Fibroblast of mammary gland (primary cell): ENCODE measurements at places on chromosomes 6 and 20.

GRCh38 chr6:89267918-89268317 lies 47.2 kb downstream of the GABRR2 start:
- DNase-seq: no peak

DNA sequence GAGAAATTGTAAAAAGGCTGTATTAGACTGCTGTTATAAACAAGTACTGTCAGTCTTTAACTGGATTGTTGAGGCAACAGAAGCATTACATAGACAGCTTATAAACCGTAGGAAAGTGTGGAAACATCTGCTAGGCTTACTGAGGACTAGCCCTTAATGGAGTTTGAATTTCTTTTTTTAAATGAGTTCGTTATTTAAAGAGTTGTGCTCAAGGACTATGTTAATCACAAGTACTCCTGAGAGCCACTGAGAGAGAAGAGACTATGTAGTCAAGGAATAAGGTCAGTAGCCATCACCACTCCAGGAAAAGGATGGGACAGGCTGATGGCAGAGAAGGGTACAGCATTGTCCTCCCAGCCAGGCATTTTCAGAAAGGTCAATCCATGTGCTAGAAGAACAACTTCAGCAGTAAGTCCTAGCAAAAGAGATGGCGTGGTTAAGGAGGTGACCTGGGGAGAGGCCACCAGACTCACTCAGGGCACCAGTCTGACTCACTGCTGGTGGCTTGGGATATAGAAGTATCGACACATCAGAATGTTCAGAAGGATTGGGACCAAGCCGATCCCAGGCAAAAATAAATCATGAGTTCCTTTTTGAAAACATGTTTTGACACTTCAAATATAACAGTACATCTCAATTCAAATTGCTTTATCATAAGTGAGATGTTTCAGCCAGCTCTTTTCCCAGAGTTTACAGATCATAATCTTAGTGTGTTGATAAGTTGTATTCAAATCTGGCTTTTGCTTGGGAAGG lies 6.4 kb downstream of the RPS12 start:
- peak; percentile 42 for DNase-seq

DNA sequence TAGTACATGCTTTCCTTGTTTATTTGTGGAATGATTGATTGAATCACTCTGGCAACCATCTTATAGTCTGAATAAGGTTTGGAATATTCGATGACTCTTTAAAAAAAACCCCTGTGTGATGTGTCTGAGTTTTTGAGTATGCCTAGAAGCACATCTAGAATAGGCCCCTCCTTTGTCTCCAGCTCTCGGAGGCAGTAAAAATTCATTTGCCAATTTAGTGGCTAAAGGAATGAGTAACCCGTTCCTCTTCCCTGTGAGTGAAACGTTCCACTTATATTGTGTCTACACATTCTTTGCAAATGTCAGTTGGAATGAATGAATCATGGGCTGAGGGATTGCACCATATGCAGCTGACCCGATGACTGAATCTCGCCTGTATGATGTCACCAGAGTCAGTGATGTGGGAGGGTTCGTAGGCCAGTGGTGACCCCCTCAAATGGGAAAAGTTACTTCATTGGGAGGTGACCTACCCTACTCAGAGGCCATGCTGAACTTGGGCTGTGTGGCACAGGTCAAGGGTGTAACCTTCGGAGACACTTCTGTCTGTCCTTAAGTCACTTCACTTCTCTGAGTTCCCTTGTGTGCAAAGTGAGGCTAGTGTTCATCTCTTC lies 21.6 kb downstream of the MOCS3 start:
- DNase-seq: peak; percentile 99

DNA sequence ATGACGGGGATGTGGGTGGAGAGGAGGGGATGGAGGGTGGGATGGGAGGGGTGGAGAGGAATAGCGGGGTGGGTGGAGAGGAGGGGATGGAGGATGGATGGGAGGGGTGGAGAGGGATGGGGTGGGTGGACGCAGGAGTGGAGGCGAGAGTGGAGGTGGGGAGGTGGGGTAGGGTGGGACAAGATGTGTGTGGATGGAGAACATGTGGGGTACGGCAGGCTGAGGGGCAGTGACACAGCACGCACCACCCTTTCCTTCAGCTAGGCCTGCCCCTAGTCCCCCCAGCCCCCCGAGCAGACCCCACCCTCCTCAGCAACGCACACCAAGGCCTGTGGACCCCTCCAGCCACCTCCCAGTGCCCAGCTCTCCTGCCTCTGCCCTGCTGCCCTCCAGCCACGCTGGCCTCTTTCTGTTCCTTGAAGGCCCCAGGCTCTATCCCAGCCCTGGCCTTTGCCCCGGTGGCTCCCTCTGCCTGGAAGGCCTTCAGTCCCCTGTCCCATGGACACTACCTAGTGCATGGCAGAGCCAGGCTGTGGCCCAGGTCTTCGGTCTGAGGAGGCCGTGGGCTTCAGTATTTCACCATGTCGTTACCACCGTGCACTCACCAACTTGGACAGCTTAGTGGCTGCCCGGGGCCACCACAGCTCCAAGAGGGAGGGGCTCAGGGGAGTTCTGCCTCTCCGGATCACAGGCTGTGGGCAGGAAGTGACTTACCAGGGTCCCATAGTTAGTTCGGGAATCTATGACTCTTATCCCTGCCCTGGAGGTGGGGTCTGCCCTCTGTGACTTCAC lies 78.4 kb upstream of the PMEPA1 start:
- DNase-seq: no peak

- DNase-seq: no peak
These were observed 15.9 kb upstream of the FYN start for GRCh38 chr6:111888928-111889695.

DNA sequence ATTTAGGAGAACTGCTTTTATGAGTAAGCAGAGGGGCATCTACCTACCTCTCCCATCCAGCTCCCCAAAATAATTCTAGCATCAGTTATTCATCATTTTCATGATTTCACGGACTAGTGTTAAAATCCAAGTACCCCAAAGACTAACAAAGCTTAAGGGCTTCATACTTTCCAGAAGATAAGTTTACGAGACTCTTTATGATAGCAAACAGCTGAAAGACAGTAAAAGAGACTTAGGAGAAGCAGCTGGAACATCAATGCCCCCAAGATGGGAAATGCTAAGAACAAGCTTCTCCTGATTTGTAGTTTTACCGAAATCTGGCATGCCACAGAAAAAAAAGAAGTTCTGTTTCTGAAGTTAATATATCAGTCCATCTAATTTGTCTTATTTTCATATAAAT lies 70.0 kb downstream of the COL12A1 start:
- DNase-seq: no peak

DNA sequence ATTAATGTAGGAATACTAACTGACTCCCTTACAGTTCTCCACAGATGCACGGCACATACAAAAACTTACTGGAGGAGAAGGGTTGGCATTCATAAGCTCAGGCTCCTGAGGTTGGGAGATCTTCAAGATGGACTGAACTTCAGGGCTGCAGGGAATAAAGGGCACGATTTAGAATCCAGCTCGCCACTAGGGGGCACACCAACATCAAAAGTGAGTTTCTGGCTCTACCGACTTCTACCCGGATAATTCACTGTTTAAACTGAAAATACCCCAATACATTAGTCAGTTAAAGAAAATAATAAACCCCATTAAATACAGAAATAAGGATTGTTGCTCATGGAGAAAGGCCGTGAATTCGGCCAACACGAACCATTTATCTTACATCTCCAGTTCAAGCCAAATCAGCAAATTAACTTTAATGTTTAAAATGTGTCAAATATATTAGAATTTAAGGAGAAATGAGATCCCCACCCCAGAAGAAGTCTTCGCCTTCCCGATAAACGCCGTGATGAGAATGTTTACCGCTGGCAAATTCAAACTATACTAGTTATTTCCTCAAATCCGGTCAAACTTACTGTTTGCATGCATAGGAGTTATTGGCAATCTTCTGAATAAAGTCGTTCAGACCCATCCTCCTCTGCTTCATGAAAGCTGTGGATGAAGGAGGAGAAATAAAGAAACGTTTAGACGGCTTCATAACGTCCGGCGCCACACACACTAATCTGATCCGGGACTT lies 121.7 kb upstream of the SLC2A12 start:
- peak; percentile 84 for DNase-seq

DNA sequence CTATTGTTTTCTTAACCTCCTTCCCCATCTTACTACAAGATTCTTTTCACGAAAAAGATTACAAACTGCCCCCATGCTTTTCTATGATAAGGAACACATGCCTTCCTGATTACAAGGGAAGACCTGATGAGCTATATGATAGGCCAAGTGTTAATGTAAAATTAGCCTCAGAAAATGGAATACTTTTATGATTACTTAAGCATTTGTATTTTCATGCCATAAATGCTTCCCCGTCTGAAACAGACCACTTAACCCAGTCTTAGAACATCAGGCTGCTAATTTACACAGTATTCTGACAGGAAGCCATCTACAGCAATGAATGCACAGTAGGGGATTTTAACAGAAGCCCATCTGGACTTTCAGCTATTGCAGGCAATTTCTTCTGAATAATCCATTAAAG lies 274.9 kb downstream of the HAO1 start:
- no peak for DNase-seq

DNA sequence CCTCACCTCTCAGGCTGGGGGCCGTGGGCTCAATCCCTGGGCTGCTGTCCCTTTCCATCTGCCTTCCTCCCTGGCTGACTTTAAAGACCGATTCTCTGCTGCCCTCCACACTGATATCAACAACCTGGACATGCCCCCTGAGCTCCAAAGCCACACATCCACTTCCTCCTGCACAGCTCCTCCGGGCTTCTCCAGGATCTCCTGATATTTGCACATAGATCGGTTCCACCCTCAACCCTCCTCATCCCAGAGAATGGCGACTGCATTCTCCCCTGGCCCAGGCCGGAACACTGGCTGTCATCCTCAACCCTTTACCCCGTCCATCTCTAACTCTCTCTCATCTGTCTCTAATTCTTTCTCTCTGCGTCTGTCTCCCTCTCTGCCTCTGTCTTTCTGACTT lies 21.0 kb upstream of the NOL4L start:
- DNase-seq: no peak
